ENCODE measurements at places on chromosomes 7 and 10. TPM values are rescaled to one million over a fixed set of nuclear protein-coding genes. Genes with fewer than 3 reads are reported as not detected.

DNA sequence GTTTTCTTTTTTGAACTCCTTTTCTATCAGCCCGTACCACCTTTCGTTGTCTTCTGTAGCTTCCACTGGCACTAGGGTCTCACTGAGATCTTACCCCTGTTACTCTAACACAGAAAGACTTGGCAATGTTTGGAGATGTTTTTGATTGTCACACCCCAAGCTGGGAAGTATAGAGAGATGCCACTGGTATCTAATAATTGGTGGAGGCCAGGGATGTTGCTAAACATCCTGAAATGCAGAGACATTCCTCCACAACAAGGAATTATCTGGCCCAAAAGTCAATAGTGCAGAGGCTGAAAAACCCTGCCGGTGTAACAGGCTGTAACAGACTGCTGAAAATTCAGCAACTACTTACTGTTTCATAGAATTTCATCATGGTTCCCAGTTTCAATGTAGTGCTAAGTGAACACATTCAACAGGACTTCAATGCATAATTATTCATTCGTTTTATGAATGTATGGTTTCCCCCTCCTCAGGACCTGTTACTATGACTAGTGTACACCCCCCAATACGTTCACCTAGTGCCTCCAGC, 115.9 kb downstream of the TRIM24 start:
- peaks cover 10% of the 10 kb centered on the region for H3K4me1 ChIP-seq
- H3K4me3 ChIP-seq = no peak overlapping the region
- H3K27ac ChIP-seq = no peak overlapping the region
- H3K27me3 ChIP-seq = no peaks in the 10 kb centered on the region

DNA sequence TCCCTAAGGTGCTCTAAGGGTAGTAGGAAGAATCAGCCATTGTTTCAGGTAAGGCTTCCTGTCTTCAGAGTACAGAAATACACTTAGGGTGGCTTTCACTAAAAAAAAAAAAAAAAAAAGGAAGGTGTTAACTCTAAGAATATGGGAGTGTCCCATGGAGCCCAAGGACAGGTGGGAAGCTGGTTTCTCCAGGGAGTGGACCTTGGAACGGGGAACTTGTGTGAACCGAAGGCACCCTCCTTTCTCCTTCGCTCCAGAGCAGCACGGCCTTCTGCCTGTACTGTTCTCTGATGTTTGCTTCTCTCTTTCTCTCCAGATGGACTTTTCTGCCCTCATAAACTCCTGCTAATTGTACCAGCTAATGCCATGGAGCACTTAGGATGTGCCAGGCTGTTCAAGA, 6.2 kb downstream of the OPALIN start:
- H3K36me3 ChIP-seq = no peaks in the 10 kb centered on the region
- H3K27me3 ChIP-seq = peaks cover 36% of the 10 kb centered on the region
- DNase-seq = no peak

DNA sequence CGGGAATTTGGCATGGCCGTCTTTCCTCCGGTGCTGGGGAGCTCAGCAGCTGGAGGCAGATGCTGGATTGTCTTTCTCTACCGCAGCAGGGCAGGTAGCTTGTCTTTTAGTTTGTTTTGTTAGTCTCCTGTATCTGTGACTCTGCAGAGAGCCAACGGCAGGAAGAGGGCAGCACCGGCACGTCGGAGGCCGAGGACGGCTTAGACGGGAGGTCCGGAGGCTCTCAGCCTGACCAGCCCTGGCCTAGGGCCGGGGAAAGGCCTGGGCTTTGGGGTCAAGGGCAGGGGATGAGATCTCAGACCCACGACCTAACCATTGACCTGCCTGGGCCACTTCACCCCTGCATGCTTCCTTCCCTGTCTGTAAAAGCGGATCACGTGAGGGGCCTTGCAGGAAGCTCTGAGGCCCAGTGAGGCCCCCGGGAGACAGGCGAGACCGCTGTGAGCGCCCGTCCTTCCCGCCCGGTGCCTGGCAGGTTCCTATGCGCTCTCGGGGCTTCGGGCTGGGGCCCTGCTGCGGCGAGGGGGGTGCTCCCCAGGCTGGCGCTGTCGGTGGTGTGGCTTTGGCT, 72.7 kb downstream of the LHPP start:
- peak overlapping the region; percentile 25 for H3K27ac ChIP-seq
- no peaks in the 10 kb centered on the region for H3K27me3 ChIP-seq
- no peaks in the 10 kb centered on the region for H3K36me3 ChIP-seq
- H3K4me3 ChIP-seq = no peak overlapping the region

DNA sequence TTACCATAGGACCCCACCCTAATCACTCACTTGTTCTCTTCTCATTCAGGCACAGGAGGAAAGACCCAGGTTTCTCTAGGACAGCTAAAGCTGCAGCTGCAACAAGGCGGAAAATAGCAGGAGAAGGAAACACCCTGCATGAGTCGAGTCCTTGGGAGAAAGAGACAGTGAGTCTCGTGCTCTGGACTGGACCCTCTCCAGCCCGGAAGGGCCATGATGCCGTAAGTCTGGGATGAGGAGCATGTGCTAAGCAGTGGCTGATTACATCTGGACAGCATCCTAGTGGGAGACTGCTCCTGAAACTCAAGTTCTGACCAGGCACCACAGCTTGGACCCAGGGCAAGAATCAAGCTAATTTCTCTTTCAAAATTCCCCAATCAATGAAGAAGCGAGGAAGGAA, 39.4 kb downstream of the FBXW4 start:
- H3K27ac ChIP-seq = peak overlapping the region; percentile 18
- no peaks in the 10 kb centered on the region for H3K27me3 ChIP-seq
- no peak overlapping the region for H3K4me3 ChIP-seq

DNA sequence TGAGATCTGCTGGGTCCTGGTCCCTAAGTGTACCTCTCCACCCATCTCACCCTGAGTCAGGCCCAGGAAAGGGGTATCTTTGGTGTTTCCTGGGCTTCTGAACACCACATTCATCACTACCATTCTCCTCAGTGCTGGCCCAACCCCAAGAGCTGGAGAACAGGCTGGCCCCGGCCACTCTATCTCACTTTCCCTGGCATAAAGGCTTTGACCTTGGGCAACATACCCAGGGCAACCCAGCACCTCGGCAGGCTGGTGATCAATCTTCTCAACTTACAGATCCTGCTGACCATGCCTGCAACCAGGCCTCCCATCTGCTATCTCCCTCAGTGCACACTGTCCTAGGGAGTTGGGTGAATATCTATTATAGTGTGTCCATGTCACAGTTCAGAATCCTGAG, 2.1 kb downstream of the VSIR start:
- H3K27ac ChIP-seq = peak overlapping the region; percentile 97
- no peaks in the 10 kb centered on the region for H3K36me3 ChIP-seq
- DNase-seq = no peak

The SSMEM1 gene
- not detected for total RNA-seq

DNA sequence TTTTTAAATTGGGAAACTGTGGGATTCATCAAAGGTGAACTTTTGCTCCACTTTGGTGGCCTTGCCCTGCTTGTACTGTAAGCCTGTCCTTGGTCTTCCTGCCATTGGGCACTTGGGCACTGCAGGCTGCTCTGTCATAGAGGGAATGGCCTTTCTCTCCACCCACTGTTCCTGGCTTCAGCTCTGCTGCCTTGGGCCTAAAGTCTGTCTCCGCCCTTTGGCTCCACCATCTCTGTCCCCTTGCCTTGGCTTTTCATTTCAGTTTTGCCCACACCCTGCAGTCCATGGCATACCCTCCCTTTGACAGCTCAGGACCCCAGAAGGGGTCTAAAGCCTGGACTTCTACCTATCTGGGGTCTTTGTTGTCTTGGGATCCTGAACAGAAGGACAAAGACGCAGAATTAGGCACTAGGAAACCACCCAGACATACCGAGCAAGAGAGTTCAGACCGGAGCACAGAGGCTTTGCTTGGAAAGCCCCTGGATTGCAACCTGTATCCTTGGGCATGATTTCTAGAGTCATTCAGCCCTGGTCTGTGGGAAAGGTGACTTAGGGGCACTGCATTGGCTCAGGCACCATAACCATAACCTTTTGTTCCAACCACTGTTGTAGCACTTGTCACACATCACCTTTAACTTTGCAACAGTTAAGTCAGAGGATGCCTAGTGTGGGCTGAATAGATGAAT, 5.2 kb upstream of the ARHGAP22 start:
- peaks cover 31% of the 10 kb centered on the region for H3K4me1 ChIP-seq
- no peaks in the 10 kb centered on the region for H3K36me3 ChIP-seq
- H3K4me3 ChIP-seq = no peak overlapping the region
- no peak for DNase-seq
- no peak overlapping the region for H3K27ac ChIP-seq

DNA sequence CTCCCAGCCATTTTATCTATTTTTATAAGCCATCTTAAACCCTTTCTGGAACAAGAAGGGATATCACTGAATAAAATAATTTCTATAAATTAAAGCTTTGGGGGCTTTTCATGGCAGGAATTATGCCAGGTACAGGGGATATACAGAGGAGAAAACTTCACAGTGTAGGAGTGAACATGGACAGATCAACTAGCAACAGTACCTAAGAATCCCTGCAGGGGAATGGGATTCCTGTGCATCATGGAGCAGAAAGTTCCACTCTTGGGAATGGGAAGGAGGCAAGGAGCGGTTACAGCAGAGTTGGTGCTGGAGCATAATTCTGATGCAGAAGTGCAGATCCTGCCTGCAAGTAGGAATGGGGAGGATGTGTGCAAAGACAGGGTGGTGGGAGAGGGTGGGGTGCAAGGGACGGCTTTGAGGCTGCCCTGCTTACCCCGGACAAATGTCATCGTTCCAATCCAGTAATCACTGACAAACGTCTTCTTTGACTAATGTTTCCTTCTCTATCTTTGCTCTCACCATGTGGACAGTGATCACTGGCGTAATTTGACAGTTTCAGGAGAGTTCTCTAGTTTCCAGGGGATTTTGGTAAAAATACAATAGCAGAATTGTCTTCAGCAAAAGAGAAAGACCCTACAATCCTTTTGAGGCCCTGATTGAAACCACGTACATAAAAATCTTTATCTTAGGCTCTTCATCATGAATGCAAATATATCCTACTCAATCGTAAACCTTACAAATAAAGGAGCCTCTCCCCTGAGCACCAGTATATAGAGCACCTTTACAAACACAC, 196.7 kb downstream of the HECW1 start:
- peaks cover 4% of the 10 kb centered on the region for H3K27me3 ChIP-seq
- H3K4me1 ChIP-seq = peaks cover 4% of the 10 kb centered on the region
- no peak overlapping the region for H3K4me3 ChIP-seq
- no peak overlapping the region for H3K27ac ChIP-seq
- no peak for DNase-seq

The LDB3 gene
- not detected for total RNA-seq

The LIPF gene
- not detected for total RNA-seq

GRCh38 chr7:96612034-96612433, 97.6 kb downstream of the SEM1 start:
- H3K27me3 ChIP-seq = peaks cover 9% of the 10 kb centered on the region
- no peak overlapping the region for H3K4me3 ChIP-seq
- peaks cover 6% of the 10 kb centered on the region for H3K36me3 ChIP-seq
- H3K4me1 ChIP-seq = no peaks in the 10 kb centered on the region
- H3K27ac ChIP-seq = no peak overlapping the region

DNA sequence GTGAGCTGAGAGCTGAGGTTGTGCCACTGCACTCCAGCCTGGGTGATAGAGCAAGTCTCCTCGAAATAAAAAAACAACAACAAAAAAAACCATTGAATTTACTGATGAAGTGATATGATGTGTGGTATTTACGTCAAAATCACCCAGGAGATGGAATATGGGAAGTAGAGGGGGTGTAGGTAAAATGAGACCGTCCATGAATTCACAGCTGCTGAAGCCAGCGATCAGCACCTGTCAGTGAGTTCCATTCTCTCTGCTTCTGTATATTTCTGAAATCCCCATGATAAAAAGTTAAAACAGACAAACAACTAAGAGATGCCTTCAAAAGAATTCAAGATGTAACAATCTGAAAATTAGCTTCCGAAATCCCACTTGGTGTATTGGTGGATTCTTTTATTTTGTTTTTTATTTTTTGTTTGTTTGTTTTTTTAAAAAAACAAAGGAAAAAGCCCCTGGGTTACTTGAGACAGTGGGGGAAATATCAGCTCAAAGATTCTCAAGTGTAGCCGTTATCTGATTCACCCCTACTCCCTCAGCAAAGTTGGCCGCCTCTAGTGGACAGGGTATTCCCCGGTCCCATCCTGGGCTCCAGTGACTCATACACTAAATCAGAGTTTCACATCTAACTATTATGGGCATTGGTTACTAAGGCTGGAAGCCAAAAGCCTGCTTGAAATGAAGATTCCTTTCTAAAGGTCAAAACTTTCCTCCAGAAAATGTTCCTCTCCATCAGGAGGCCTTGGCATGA, 76.4 kb downstream of the MAP3K8 start:
- H3K4me3 ChIP-seq = peak overlapping the region; percentile 69
- H3K4me1 ChIP-seq = peaks cover 62% of the 10 kb centered on the region
- peak; percentile 83 for DNase-seq
- H3K27ac ChIP-seq = peak overlapping the region; percentile 87
- no peaks in the 10 kb centered on the region for H3K27me3 ChIP-seq
- H3K36me3 ChIP-seq = no peaks in the 10 kb centered on the region

DNA sequence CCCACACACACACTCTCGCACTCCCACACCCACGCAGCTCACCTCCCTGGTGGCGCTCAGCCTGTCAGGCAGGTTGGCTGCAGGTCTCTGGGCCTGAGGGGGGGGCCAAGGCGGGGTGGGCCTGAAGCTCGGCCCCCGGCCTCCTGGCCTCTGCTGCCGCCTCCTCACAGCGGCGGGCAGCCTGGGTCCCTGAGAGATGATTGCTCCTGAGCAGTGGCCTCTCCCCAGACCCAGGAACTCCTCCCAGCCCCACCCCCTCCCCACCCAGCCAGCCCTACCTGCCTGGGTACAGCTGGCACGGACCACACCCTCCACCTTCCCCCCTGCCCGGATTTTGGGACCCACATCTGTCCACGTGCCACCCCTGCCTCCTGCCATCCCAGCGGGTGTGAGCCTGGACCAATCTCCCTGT, 4.6 kb upstream of the TMEM184A start:
- no peaks in the 10 kb centered on the region for H3K4me1 ChIP-seq
- no peaks in the 10 kb centered on the region for H3K36me3 ChIP-seq
- H3K4me3 ChIP-seq = no peak overlapping the region
- H3K27me3 ChIP-seq = no peaks in the 10 kb centered on the region

GRCh38 chr10:73810358-73810734, 1.1 kb downstream of the NDST2 start:
- no peak for DNase-seq
- no peaks in the 10 kb centered on the region for H3K27me3 ChIP-seq
- peaks cover 33% of the 10 kb centered on the region for H3K36me3 ChIP-seq
- H3K27ac ChIP-seq = peak overlapping the region; percentile 96

DNA sequence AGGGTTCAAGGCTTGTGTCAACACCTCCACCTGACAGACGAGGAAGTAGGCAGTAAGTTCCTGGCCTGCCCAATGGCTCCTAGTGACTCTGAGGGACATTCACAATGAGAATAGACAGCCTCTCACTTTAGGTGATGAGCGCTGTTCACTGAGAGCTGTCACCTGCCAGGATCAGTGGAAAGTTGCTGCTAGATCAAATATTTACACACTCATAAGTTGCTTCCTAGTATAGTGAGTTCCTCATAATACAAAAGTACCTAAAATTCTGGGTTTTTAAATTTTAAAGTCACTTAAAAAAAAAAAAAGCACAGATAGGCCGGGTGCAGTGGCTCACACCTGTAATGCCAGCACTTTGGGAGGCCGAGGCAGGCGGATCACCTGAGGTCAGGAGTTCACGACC, 320.8 kb downstream of the PRPF18 start:
- H3K36me3 ChIP-seq = no peaks in the 10 kb centered on the region
- H3K4me1 ChIP-seq = no peaks in the 10 kb centered on the region
- H3K27me3 ChIP-seq = peaks cover 23% of the 10 kb centered on the region
- no peak overlapping the region for H3K27ac ChIP-seq
